Endothelial cell (in vitro differentiated cells): ENCODE measurements at places on chromosomes 3 and 15. TPM values are rescaled to one million over a fixed set of nuclear protein-coding genes. Genes with fewer than 3 reads are reported as not detected.

ARGFX gene
- not detected for total RNA-seq

DNA sequence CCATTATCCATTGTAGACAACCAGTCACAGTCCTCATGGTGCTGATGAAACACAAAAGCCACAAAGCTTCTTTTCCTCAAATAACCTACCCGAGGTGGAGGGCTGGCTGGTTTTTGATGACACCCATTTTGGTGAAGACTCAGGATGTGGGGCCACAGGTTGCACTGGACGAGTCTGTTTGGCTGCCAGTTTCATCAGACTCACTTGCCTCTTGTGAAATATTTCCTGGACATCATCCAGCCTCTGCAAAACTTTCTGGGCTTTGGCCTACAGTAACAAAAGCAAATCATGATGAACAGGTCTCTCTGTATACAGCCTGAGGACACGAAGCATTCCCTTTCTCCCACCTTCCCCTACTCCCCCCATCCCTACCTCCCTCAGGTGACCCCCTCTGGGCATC is 42.2 kb downstream of the B3GNT5 start:
- H3K27me3 ChIP-seq, result peaks cover 8% of the 10 kb centered on the region
- H3K27ac ChIP-seq, result no peak overlapping the region
- no peak overlapping the region for H3K4me3 ChIP-seq
- H3K36me3 ChIP-seq, result peaks cover 6% of the 10 kb centered on the region
- peaks cover 2% of the 10 kb centered on the region for H3K4me1 ChIP-seq
- DNase-seq, result no peak

DNA sequence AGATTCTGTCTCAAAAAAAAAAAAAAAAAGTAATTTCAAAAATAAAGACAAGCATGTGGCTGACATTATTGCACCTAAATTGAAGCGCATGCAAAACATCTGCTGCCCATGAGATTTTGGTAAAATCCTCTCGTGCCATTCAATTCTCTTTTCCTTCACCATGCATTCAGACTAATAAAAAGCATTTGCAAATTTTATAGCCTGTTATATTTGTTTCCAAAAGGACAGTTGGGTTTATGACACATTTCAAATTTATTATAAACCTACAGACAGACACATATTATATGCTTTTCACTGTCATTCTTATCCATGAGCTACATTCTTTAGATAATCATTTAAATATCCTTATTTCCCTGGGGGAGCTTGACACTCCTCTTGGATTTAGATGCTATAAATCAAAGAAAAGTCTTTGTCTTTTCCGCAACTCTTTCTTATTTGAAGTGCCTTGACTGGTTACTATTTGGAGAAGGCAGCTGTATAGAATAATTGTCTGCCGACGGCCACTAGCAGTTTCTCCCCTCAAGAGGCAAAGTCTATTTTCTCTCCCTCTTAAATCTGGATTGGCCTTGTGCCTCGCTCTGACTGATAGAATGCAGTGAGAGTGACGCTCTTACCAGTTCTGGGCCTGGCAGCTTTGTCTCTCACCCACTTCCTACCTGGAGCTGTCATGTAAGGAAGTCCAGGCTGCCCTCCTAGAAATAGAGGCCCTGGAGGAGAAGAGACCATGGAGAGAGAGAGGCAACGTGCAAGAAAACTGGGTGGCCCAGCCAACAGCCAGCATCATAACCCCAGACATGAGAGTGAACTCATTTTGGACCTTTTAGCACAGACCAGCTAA is 6.8 kb upstream of the LRIG1 start:
- no peak for DNase-seq
- no peak overlapping the region for H3K27ac ChIP-seq
- no peaks in the 10 kb centered on the region for H3K4me1 ChIP-seq
- no peaks in the 10 kb centered on the region for H3K27me3 ChIP-seq
- H3K4me3 ChIP-seq, result no peak overlapping the region
- no peaks in the 10 kb centered on the region for H3K36me3 ChIP-seq

DNA sequence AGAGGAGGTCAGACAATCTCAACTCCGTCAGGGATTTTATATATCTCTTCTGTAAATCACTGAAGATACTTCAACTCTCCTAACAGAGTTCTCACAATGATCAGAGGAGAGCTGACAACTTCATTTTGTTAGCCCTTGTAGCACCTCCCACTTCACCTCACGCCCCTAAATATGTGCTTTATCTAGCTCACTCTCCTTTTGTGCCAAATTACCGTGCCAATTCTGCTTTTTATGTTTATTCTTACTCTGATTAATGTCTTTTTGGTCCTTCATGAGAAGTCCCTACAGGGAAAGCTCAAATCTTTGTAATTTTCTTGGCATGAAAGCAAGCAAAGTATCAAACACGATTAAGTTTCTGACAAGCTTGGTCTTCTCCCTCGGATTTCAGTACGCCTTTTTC is 636.1 kb upstream of the NAALADL2 start:
- no peak overlapping the region for H3K27ac ChIP-seq
- H3K36me3 ChIP-seq, result no peaks in the 10 kb centered on the region
- H3K4me1 ChIP-seq, result no peaks in the 10 kb centered on the region

DNA sequence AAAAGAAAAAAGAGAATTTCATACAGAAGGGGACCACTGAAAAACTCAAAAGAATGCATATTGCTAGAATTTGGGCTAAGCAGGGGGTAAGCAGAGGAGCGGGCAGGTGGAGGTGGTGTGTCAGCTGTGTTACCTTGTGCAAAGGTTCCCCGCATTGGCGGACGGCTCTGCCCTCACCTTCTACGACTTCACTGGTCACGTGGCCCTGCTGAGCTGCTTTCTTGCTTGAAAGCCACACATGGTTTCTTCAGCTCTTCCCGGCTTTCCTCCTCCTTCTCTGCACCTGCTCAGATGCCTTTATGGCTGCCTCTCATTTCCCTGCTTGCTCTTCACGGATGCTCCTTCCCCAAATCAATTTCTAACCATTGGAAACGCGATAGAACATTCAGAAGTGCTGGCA is 30.5 kb downstream of the FAH start:
- H3K4me1 ChIP-seq, result no peaks in the 10 kb centered on the region
- no peak overlapping the region for H3K27ac ChIP-seq
- DNase-seq, result no peak
- peaks cover 3% of the 10 kb centered on the region for H3K36me3 ChIP-seq
- H3K27me3 ChIP-seq, result no peaks in the 10 kb centered on the region

GRCh38 chr3:83434880-83435587 is 1523.8 kb upstream of the CADM2 start:
- no peaks in the 10 kb centered on the region for H3K27me3 ChIP-seq
- DNase-seq, result peak; percentile 17
- no peak overlapping the region for H3K4me3 ChIP-seq
- peaks cover 6% of the 10 kb centered on the region for H3K4me1 ChIP-seq
- no peaks in the 10 kb centered on the region for H3K36me3 ChIP-seq
